Activated T-cell treated with anti-CD3 and anti-CD28 coated beads, Interleukin-2, amount 50 U/mL, for 4 hours (primary cell): ENCODE measurements at places on chromosomes 6 and 20.

DNA sequence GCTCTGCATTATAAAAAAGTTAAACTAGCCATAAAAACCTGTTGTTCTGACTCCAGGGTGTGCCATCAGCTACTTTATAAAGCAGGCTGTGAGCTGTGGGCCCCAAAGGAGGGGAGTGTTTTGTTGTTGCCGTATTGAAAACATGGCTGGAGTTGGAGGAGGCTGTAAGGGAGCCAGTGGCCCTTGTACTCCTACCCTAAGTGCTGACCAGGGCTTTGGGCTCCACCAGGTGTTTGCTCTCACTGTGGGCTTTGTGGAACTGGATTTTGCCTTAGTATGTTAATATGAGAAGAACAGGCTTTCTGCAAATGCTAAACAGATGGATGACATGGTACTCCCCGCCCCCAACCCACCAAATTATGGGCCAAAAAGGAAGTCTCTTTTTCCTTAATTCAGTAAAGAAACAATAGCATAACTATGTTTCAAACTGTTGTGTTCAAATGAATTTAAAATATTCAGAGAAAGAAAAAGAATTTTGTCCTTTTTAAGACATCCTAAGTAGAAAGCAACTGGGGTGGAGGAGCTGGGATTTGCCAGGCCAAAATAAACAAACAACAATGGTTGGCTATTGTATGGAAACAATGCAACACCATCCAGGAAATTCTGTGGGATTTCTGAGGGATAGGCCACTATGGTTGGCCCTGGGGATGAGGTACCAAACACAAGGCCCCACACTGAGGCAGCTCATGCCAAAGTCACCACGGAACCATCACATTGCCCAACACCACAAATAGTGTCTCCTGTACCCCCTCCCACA, 63.3 kb downstream of the PLCG1 start:
- no peak for DNase-seq

DNA sequence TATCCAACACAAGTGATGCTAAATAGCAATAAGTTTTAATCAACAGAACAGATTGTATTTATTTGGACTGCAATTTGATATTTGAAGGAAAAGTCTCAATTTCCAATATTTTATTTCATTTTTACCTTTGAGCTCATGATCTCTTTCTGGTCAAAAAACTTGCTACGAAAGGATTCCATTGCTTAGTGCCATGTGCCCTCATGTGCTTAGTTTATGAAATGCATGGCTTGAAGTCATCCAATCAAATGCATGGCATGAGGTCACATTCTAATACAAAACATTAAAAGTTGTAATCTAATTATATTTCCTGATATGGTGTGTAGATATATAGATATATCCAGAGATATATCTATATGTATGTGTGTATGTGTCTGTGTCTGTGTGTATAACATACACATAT, 321.2 kb upstream of the ADGRB3 start:
- DNase-seq, result no peak

DNA sequence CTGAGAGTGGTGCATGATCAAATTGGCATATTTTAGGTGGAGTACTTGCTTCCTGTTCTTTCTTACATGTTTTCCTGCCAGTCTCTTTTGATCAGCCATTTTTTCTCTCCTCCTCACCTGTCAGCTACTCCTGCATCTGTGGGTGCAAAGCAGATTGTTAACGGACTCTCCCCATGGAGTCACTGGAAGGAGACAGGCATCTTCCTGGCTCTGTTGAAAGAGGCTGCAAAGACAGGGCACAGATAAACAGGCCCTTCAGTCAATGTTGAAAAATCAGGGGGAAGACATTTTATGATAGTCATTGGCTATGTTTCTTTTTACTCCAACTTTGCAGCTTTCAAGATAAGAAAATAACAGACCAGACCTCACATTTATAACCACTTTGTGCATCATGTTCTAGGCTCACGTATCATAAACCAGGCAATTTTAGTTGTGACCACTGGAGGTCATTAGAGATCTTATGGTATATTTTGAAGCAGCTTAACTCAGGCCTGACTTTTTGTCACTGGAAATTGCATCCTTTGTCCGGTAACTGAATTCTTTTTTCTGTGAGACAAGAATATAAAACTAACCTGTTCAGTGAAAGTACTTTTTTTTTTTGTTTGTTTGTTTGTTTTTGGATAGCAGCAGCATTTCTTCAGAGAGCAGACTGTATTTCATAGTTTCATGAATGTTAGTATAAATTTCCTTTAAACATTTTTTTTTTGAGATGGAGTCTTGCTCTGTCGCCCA, 20.1 kb downstream of the ECT2L start:
- no peak for DNase-seq

DNA sequence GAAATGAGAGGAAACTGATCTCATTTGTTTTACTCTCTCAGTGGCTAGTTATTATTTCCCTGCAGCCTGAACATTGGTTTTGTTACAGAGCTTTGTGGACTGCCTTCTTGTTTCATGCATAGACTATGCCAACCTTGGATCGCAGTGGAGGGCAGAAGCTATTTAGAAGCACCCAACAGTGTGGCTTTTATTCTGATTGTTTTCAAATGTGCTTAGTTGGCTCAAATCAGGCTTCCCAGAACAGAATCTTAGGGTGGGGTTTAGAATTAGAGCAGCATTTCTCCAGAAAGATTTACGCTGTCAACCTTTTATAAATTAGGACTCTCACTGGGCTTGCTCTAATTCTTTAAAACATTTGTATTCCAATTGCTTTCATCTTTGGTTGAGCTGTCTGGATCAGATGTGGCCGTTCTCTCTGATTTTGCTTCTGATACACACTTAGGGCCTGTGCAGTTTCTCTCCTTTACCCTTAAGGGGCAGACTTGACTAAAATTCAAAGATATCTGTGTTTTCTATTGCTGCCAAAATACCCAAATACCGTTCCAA, 210.3 kb downstream of the BCKDHB start:
- DNase-seq, result no peak

GRCh38 chr20:14807224-14807623, 469.8 kb upstream of the FLRT3 start:
- DNase-seq, result no peak

GRCh38 chr6:139857143-139857542, 482.7 kb upstream of the CITED2 start:
- DNase-seq, result no peak

GRCh38 chr6:88708197-88708744, 255.1 kb downstream of the RNGTT start:
- no peak for DNase-seq

DNA sequence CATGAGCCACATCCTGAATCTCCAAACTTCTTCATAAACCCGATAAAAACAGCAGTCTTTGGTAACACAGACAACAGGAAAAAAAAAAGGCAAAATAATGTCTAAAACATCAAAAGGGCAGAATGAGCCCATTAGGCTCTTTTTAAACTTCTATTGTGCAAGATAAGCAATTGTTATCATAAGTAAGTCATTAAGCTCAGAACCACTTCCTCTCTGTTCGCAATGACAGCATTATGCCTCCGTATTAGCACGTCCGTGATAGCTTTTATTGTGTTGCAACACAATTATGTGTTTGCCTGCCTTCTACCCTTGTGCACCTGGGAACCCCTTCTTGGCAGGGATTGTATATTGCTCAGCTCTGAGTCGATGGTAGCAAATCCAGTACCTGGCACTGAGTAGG, 147.1 kb downstream of the LRFN2 start:
- DNase-seq, result no peak

DNA sequence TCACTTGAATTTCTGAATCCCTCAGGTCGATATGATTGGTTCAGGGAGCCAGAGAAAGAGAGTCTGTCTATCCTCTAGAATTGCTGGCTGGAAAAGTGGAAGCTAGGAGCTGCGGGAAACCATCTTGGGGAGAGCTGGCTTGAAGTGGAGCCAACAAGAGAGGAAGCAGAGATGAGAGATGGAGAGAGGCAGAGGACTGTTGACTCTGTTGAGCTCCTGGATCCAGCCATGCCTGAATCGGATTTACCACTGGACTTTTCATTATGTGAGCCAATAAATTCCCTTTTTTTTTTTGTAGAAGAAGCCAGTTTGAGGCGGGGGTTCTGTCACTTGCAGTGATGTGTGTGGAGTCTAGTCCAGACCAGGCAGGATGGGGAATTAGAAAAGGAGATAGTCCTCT, 13.9 kb upstream of the SLC9A8 start:
- no peak for DNase-seq

DNA sequence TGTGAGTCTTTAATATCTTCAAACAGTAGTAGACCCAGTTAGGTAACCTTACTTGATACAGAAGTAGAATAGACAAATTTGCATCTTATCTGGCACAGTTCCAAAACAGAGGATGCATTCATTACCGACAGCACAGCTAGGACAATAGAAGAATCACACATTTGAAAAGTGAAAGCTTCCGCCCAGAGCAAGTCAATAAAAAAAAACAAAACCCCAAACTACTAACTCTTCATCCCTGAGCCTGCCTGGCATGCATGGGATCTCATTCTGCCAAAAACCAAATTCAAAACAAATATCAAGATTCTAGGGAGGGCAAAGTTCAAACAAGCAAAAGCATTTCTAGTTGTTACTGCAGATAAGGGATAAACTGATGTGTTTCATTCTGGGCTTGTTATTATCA, 235.4 kb downstream of the BTBD9 start:
- DNase-seq, result no peak

DNA sequence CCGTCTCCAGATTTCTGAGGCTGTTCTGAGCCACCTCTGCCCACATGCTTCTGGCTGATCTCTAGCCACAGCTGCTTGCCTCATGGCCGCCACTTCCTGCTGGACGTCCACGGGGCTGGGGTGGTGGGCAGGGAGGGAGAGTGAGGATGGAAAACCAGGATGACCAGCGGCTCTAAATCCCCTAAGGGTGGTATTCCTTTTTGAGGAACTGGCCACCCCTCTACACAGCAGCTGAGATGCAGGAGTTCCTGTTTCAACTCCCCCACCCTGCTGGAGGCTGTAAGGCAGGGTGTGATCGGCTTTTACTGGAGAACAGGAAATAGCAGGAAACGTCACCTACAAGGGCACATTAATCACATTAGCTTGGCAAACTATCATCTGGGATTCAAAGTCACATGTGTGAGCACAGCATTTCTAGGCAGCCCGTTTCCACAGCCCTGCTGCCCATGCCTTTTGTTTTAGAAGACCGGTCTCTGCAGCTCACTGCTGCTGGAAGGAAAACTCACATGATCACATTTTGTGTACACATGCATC, 181.6 kb upstream of the ECI2 start:
- no peak for DNase-seq

GRCh38 chr6:41371461-41371991, 36.1 kb downstream of the NCR2 start:
- no peak for DNase-seq

GRCh38 chr20:4022386-4023286, 7.3 kb upstream of the RNF24 start:
- DNase-seq, result no peak

GRCh38 chr6:157287247-157287850, 36.0 kb downstream of the TMEM242 start:
- DNase-seq, result no peak

DNA sequence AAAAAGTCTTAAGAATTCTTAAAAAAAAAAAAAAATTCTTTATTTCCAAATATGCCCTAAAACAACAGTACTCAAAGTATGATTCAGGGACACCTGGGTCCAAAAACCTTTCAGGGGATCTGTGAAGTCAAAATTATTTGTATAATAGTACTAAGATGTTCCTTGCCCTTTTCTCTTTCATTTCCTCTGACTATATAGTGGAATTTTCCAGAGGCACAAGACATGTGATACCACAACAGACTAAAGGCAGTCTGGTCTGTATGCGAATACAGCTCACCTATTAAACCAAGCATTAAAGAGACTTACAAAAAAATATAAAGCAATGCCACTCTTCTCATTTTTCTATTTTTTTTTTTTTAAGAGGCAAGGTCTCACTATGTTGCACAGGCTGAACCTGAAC, 15.4 kb downstream of the NOL7 start:
- DNase-seq, result no peak

DNA sequence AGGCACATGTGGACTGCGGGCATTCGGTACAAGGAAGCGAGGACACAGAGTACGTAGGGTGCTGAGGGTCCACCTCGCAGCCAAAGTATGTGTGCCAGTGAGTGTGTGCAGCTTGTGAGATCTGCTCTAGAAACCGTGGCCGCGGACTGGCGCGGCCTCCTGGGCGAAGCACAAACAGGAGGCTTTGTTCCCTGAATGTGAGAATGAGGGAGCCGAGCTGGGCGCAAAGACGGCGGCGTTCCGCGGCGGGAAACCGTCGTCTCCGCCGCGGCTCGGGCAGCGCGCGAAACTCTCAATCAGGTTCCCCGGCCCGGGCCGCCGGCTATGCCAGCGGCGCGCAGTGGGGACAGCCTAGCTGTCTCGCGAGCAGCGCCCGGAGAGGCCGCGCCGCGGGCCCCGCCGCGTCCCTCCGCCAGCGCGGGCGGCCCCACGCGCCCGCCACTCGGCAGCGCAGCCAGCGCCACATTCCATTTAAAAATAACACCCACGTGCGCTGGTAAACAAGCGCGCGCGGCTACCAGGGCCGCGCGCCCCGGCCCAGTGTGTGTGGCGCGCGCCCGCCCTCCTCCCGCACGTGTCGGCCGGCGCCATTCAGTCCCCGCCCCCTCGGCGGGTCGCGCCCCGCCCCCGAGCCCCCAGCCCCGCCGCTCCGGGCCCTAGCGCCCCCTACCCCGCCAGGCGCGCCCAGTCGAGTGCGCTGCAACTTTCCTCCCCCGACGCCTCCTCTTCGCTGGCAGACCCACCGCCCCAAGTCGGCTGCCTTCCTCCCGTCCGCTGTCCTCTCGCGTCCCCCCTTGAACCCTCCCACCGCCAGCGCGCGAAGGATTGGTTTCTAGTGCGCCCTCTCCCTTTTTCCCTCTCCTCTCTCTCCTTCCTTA, 3.0 kb upstream of the FOXO3 start:
- DNase-seq, result peak; percentile 77

- DNase-seq, result no peak
These were observed 449.4 kb downstream of the PTPRT start for GRCh38 chr20:42740226-42740870.

DNA sequence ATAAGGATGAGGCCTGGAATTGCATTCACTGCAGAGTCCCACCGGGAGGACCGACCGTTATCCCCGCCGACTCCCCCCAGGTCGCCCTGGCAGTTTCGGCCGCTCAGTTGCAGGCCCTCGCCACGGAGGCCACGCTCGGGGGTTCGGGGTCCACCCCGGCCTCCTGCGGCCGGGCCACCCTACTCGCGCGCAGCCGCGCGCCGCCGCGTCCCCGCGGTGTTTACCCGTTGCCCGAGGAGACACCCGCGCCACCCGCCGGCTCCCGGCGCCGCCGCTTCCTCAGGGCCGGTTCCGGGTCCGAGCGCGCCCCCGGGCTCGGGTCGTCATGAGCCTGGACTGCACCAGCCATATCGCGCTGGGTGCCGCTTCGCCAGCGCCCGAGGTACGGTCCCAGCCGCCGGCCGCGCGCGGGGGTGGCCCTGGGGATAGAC, at the start of gene CCDC170:
Gene CCDC170 (plus strand): TSS at position 214 of the 431 bp plus-strand sequence. CDS start 112 bp downstream, at position 326.
- no peak for DNase-seq

GRCh38 chr6:4210629-4211419, 75.4 kb upstream of the ECI2 start:
- DNase-seq, result peak; percentile 43

DNA sequence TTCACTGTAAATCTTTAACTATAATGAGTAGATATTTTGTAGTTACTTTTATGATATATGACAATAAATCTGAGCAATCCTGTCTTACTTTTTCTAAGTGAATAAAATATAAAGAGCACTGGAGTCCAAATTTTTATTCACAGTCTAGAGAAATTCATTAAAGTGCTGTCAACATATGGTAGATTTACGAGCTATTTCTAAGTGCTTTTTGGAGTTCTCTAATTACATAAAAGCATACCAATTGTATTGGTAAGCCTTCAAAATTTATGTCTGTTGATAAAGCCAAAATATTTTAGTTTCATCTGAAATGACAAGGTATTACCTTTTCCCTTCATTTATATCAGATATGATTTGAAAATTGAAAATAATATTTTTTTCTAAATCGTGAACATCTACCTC, 75.4 kb downstream of the MAN1A1 start:
- no peak for DNase-seq
